ENCODE measurements at places on chromosomes 13 and 19.

GRCh38 chr13:105139380-105140285, 1395.8 kb downstream of the EFNB2 start:
- DNase-seq = peak; percentile 56

DNA sequence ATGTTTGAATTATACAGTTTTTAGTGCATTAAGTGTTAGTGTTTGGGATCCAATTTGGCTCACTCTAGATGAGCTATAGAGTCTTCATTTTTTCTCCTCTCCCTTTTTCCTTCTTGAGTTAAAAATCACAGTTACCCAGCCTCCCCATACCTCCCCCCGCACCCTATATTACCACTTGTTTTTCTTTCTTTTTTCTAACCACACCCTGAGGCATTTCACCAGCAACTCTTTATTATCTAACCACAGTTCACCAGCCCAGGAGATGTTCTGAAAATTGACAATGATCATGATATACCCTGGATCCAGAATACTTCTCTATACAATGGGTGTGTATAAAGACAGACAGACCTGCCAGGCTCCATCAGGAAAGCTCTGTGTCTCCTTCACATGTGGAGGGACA, 86.5 kb upstream of the UBL3 start:
- no peak for DNase-seq

GRCh38 chr13:99043831-99044231, 66.0 kb upstream of the DOCK9 start:
- no peak for DNase-seq

DNA sequence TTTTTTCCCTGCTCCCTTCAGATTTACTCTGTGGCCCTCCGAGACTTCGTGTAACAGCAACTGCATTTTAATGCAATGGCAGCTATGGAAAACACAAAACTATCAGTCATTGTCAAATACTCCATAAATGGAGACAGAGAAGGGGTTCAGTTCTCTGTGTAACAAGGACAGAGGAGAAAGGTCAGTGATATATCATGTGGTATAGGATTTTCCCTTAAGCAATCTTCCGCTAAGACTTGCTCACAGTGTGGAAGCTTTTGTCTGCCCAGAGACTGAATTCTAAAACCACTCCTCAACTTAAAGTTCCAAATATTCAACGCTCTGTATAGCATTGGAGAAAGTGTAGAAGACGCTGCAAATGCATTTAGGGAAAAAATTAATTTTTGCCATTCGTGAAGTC, 111.3 kb upstream of the EDNRB start:
- DNase-seq = no peak

GRCh38 chr19:13037731-13038130, 42.5 kb downstream of the NFIX start:
- DNase-seq = no peak

DNA sequence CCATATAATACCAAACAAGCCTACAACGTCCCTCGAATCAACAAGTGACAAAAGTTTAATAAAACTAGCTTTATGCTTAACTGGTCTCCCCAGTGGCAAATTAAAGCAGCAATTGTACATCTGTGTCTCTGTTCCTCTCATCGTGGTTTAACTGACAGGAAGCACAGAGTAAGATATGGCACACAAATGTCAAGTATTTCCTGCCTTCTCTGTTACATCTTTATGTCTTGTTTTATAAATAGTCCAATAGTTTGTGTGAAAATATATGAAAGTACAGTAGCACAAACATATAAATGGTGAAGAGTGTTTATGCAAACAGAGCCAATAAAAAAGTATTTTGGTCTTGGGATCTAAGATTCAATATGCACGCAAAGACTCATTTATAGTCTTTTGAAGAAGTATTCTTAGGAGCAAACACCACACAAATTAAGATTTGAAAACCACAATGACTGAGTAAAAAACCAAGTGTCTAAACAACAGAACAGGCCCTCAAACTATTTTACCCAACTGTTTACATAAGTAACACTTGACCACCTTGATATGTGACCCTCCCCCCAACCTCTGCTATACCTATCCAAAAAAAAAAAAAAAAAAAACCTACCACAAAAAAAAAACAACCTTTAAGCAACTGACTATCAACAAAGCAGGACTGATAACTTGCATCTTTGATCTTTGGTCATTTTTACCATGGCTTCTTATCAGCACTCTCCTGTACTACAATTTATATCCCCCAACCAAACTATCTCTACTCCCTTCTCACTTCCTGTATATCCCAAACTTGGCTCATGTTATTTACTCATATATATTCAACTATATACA, 14.0 kb downstream of the ELF1 start:
- DNase-seq = peak; percentile 42

- DNase-seq = no peak
Observed at GRCh38 chr13:30965380-30965779, 32.9 kb downstream of the TEX26 start.

DNA sequence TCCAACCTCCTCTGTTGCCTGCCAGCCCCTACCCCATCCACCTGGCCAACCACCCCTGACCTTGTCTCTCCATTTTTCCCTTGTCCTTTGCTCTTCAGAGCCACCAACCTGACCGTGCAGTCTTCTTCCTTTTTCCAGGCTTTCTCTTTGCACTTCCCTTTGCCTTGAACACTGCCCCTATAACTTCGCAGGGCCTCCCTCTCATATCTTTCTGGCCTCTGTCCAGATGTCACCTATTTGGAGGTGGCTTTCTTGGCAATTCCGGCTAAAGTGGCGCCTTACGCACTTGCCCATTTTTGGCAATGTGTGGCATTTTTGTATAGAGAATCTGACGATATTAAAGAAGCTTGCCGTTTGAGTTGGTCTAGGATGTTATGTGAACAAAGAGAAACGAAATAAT, 844 bp downstream of the ZNF543 start:
- no peak for DNase-seq

DNA sequence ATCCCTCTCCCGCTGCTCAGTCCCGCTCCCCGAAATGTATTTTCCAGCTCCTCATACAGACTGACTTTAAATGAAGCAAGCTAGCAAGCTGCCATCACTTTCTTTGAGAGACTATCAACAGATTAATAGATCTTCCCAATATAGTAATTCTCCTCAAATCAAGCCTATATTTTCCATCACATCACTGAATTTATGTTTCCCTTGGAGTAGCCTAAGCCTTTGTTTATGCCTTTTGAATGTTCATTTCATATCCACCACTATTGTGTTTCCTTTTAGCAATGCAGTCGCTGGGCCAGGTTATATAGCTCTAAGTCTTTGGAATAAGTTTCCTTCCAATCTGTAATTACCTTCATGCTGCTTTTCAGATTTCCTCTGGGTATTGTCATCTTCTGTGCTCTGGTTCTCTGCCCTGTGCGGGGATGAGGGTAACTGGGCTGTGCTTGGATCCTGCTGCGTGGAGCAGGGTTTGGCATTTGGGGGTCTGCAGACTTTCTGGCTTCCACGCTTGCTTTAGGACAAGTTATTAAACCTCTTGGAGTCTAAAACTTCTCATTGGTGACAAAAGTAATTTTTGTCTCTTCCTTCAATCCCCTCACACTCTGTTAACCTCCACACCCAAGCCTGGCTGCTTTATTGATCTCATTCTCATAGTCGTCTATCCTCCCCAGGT, 256.9 kb downstream of the DLEU7 start:
- no peak for DNase-seq
